ENCODE measurements at places on chromosomes 11 and 22. TPM values are rescaled to one million over a fixed set of nuclear protein-coding genes. Genes with fewer than 3 reads are reported as not detected.

The GSTP1 gene
- total RNA-seq, result 361 TPM

- H3K4me1 ChIP-seq, result peaks cover 12% of the 10 kb centered on the region
- H3K4me3 ChIP-seq, result no peak overlapping the region
- no peaks in the 10 kb centered on the region for H3K36me3 ChIP-seq
- peaks cover 14% of the 10 kb centered on the region for H3K27me3 ChIP-seq
These were observed 9.6 kb upstream of the WNT11 start for GRCh38 chr11:76215941-76216340.

DNA sequence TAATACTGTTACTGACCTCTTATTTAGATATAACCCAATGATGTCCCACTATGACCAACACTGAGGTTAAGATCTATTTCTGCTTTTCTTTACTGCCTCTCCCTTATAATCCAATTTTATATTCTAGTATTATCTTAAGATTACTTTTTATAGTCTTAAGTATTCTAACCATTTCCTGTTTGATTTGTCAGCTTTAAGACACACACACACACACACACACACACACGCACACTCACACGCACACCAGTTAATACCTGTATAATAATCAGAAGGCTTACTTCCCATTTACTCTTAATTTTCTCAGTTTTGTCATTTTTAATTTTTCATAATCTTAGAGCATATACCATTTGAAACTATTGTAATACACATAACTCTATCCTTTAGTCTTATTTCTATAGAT, 226.0 kb upstream of the C11orf87 start:
- no peak overlapping the region for H3K27ac ChIP-seq
- H3K27me3 ChIP-seq, result no peaks in the 10 kb centered on the region
- H3K4me3 ChIP-seq, result no peak overlapping the region
- no peak for DNase-seq
- peaks cover 16% of the 10 kb centered on the region for H3K4me1 ChIP-seq

The FJX1 gene
- total RNA-seq, result 10.3 TPM

DNA sequence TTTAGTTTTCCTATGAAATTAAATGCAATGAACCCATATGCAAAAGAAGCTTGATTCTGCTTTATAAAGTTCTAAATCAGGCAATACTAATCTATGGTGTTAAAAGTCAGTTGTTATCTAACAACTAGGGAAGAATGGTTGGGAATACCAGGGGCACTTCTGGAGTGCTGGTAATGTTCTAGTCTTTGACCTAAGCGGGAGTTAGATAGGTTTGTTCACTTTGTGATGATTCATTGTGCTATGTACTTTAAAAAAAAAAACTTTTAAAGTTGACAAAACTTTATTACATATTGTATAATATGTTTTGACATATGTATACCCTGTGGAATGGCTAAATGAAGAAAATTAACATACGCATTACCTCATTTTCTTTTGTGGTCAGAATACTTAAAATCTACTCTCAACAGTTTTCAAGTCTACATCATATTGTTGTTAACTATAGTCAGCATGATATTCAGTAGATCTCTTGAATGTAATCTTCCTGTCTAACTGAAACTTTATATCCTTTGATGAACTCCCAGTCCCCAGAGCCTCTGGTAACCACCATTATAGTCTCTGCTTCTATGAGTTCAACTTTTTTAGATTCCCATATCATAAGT, 39.2 kb downstream of the BIRC2 start:
- no peaks in the 10 kb centered on the region for H3K27me3 ChIP-seq
- no peak overlapping the region for H3K4me3 ChIP-seq
- no peaks in the 10 kb centered on the region for H3K4me1 ChIP-seq
- H3K27ac ChIP-seq, result no peak overlapping the region
- peak; percentile 43 for DNase-seq

- no peak overlapping the region for H3K27ac ChIP-seq
- H3K27me3 ChIP-seq, result no peaks in the 10 kb centered on the region
- no peaks in the 10 kb centered on the region for H3K36me3 ChIP-seq
These were observed 92.6 kb upstream of the PDGFD start for GRCh38 chr11:104256525-104256924.

DNA sequence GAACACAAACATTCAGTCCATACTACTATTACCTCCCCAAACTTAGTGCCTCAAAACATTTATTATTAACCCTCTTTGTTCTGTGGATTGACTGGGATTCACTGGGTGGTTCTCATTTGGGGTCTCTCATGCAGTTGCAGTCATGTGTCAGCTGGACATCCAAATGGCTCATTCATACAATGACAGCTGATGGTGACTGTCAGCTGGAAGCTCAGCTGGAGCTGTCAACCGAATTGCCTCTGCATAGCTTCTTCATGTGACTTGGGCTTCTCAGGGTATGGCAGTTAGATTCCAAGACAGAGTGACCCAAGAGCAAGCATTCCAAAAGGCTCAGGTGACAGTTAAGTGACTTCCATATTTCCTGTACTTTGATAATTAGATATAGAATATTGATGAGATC, 85.2 kb downstream of the CCDC34 start:
- H3K27me3 ChIP-seq, result no peaks in the 10 kb centered on the region
- H3K4me1 ChIP-seq, result peaks cover 21% of the 10 kb centered on the region
- no peak for DNase-seq
- no peak overlapping the region for H3K27ac ChIP-seq
- H3K4me3 ChIP-seq, result no peak overlapping the region
- no peaks in the 10 kb centered on the region for H3K36me3 ChIP-seq

The BRSK2 gene
- total RNA-seq, result not detected

- peak overlapping the region; percentile 86 for H3K4me3 ChIP-seq
- H3K4me1 ChIP-seq, result peaks cover 20% of the 10 kb centered on the region
- H3K36me3 ChIP-seq, result no peaks in the 10 kb centered on the region
- DNase-seq, result peak; percentile 97
- peak overlapping the region; percentile 72 for H3K27ac ChIP-seq
These were observed 1.2 kb downstream of the PHLDA2 start for GRCh38 chr11:2927851-2928604.

DNA sequence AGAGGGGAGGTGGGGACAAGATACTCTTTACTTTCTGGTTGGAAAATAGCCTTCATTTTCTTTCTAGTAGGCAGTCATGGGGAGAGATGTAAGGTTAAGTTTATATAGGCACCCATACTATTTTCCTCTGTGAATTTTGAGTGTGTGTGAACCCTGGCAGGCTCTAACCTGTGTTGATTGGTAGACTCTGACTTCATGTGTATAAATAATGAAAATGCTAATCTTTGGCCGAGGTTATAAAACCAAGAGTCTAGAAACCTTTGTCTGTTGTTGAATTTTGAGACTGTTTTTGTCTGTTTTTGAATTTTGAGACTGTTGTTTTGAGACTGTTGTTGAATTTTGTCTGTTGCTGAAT, 14.0 kb downstream of the TRIM44 start:
- no peak for DNase-seq
- H3K36me3 ChIP-seq, result no peaks in the 10 kb centered on the region
- no peak overlapping the region for H3K4me3 ChIP-seq
- peaks cover 2% of the 10 kb centered on the region for H3K4me1 ChIP-seq
- no peak overlapping the region for H3K27ac ChIP-seq
- H3K27me3 ChIP-seq, result no peaks in the 10 kb centered on the region

DNA sequence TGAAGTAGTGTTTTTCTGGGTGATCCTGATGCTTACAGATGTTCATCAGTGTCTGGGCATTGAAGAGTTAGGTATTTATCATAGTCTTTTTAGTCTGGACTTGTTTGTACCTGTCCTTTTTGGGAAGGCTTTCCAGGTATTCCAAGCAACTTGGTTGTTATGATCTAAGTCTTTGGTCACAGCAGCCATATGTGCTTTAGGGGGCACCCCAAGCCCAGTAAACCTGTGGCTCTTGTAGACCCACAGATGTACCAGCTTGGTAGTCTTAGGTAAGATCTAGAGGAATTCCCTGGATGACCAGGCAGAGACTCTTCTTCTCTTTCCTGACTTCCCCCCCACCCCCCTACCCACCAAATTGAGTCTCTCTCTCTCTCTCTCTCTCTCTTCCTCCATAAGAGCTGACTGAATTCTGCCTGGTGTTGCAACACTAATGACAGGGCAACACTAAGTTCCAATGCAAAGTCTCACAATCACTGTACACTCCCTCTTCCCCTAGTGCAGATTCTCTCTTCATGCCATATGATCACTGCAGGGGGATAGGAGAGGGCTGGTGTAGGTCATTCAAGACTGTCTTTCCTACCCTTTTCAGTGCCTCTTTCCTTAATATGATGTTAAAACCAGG, 24.5 kb upstream of the MMP8 start:
- no peaks in the 10 kb centered on the region for H3K4me1 ChIP-seq
- peaks cover 47% of the 10 kb centered on the region for H3K27me3 ChIP-seq
- H3K4me3 ChIP-seq, result no peak overlapping the region
- H3K36me3 ChIP-seq, result no peaks in the 10 kb centered on the region
- H3K27ac ChIP-seq, result no peak overlapping the region

DNA sequence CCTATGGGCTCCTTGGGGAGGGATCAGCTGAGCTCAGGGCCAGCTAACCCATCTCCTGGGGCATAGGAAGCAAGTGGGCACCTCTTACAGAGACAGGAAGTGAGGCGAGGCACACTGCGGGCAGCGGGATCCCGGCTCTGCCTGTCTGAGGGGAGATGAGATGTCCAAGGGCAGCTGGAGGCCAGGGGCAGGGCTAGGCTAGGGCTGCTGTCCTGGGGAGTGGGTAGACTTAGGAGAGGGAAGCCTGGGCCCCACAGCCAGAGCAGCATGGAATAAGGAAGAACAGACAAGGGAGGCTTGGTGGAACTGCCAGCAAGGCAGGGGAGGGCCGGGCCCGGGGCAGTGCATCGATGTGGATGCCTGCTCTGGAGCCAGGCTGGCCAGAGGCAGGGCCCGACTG, 76.3 kb downstream of the MORC2 start:
- no peak overlapping the region for H3K4me3 ChIP-seq
- DNase-seq, result peak; percentile 17

GRCh38 chr11:98566978-98567377, 453.8 kb upstream of the CNTN5 start:
- no peak overlapping the region for H3K27ac ChIP-seq
- no peaks in the 10 kb centered on the region for H3K36me3 ChIP-seq
- no peak for DNase-seq
- no peaks in the 10 kb centered on the region for H3K4me1 ChIP-seq
- no peaks in the 10 kb centered on the region for H3K27me3 ChIP-seq

The TRABD gene
- total RNA-seq, result 13.8 TPM

GRCh38 chr11:83220260-83220659, 26.7 kb downstream of the ANKRD42 start:
- H3K36me3 ChIP-seq, result no peaks in the 10 kb centered on the region
- H3K4me1 ChIP-seq, result no peaks in the 10 kb centered on the region
- no peak overlapping the region for H3K4me3 ChIP-seq
- no peaks in the 10 kb centered on the region for H3K27me3 ChIP-seq
- H3K27ac ChIP-seq, result no peak overlapping the region
- DNase-seq, result no peak

- no peaks in the 10 kb centered on the region for H3K27me3 ChIP-seq
- peak overlapping the region; percentile 18 for H3K27ac ChIP-seq
- DNase-seq, result peak; percentile 68
- peaks cover 17% of the 10 kb centered on the region for H3K36me3 ChIP-seq
- no peak overlapping the region for H3K4me3 ChIP-seq
- H3K4me1 ChIP-seq, result peaks cover 40% of the 10 kb centered on the region
These were observed 42.5 kb downstream of the CD82 start for GRCh38 chr11:44607987-44608386.

DNA sequence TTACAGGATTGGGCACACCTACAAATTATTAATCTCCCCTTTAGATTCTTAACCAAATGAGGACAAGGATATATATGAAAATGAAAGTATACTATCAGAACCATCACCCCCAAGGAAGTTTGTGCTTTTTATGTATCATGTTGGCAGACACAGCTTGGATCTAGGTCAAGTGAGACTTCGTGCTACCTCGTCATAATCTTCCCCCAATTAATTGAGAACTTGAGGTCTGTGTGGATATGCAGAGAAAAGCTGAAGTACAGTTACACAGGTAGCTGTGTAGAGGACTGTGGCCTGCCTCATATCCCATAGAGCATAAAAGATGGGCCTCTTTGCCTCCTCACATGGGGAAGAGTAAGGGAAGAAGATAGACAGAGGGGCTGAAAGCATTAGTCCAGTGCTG, 45.6 kb downstream of the DNHD1 start:
- no peaks in the 10 kb centered on the region for H3K27me3 ChIP-seq
- no peak overlapping the region for H3K4me3 ChIP-seq
- no peak for DNase-seq
- no peaks in the 10 kb centered on the region for H3K4me1 ChIP-seq

DNA sequence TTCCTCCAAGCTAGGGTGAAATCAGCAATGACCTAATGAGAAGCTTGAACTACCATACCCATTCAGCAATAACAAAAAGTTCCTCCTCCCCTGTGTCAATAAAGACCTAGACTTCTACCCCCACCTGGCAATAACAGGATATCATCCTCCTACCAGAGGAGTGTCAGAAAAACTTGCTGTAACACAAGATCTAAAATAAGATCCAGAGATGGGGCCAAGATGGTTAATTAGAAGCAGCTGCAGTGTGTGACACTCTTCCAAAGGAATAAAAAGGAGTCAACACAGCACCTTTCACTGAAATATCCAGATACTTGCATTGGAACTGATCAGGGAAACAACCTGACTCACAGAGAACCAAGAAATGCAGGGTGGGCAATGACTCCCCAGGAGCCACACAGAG, 84.4 kb upstream of the ARHGAP42 start:
- no peaks in the 10 kb centered on the region for H3K4me1 ChIP-seq
- H3K4me3 ChIP-seq, result no peak overlapping the region
- H3K27ac ChIP-seq, result no peak overlapping the region
- peaks cover 5% of the 10 kb centered on the region for H3K27me3 ChIP-seq
- DNase-seq, result no peak

DNA sequence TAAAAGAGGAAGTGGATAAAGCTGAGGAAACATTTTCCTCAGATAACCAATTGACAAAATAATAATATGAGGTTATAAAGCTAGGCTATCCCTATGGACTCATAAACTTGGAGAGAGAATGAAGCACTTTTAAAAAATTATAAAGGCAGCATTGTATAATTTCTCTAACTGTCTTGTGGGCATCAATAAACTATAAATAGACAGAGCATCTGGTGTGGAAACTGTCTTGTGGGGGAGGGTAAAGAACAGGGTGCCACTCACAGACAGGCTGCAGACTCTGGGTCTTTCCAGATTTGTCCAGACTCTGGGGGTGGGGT, 333.5 kb downstream of the BUD13 start:
- no peaks in the 10 kb centered on the region for H3K4me1 ChIP-seq
- no peaks in the 10 kb centered on the region for H3K36me3 ChIP-seq
- no peaks in the 10 kb centered on the region for H3K27me3 ChIP-seq
- DNase-seq, result no peak

The SCN3B gene
- under 0.01 TPM for total RNA-seq

- H3K4me3 ChIP-seq, result peak overlapping the region; percentile 17
- no peaks in the 10 kb centered on the region for H3K27me3 ChIP-seq
- peak overlapping the region; percentile 76 for H3K27ac ChIP-seq
- peaks cover 31% of the 10 kb centered on the region for H3K4me1 ChIP-seq
- H3K36me3 ChIP-seq, result no peaks in the 10 kb centered on the region
These were observed 38.9 kb downstream of the OR10A6 start for GRCh38 chr11:7892059-7892699.

The MRGPRF gene
- 41.5 TPM for total RNA-seq

The CNTF gene
- 1.8 TPM for total RNA-seq

All from osteoblast (primary cell).